ENCODE measurements at places on chromosomes 3 and 15.

- no peak for DNase-seq
These were observed 38.6 kb upstream of the LACTB start for GRCh38 chr15:63083044-63083443.

- DNase-seq: no peak
These were observed 29.7 kb downstream of the STOML1 start for GRCh38 chr15:73962433-73962832.

DNA sequence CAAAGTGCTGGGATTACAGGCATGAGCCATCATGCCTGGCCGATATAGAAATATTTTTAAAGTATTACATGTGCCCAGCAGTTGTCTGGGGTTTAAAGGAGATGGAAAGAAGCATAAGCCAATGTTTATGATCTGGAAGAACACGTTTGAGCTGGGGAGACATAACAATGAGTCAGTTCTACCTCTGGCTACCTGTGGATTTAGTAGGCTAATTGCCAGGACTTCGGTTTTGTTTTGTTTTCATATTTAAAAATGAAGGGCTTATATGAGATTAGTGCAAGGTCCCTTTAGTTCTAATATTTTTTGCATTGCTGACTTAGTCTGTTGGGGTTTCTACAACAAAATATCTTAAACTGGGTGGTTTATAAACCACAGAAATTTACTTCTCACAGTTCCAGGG, 22.9 kb upstream of the TNFSF10 start:
- DNase-seq: no peak

GRCh38 chr15:98035577-98036010, 75.1 kb downstream of the ARRDC4 start:
- no peak for DNase-seq

DNA sequence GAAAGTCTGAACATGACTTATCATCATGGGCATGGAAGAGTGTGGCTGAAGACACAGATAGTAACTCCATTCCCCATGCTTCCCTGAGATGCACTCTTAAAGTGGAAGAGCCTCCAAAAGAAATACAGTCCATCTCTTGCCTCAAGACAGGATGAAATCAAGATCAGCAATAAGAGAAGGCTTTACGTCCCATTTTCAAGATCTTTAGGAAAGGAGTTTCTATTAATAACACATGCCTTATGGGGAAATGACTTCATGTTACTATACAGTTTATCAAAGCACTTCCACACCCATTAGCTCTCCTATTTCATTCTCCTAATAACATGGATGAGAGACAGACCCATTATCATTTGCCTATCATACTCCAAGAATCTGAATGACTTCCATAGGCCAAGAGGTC, 6.1 kb upstream of the KBTBD12 start:
- DNase-seq: no peak

DNA sequence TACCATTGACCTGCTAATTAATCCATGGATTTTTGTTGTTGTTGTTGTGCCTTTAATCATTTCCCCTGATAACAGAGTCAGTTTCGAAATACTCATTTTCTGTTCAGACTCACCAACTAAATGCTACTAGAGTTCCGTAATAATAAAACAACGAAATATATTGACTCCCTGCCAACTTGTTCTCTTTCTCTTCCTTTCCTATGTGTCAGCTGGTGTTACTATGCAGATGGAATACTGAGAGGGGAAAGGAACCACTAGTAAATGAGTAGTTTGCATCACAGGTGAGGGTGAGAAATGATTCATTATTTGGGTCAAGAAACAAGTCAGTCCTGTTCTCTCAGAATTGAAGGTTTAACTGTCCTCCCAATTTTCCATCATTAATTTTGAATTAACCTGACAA, 1027.3 kb downstream of the TUSC7 start:
- DNase-seq: no peak

DNA sequence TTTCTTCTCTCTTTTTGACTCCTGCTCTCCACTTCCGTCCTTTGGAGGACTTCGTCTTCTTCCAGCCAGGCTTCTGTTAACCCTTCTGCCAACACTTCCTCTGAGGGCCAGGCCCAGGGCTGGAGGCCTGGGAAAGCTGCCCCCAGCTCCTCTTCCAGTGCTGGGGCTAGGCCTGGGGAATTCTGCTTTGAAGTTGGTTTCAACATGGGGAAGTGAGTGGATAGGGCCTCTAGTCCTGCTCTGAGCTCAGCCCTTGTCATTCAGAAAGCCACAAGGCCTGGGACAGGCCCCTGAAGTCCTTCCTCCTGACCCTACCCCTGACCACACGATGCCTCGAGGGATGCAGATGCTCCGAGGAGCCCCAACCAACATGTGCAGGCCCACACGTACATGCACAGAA, 53.9 kb upstream of the HERC1 start:
- no peak for DNase-seq

DNA sequence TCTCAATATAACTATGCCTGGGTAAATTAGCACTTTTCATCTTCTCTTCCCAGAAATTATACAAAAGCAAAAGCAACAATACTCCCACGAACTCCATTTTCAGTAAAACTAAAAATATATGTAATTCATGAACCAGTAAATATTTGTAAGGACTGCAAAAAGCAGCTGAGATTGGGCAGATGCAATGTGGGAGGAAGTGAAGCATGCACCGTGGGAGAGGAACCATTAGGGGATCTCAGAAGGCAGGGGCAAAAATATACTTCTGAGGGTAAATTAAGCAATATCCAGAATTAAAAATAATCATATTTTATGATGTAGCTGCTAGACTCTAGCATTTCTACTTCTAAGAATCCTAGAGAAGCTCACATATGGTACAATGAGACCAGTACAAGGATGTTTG, 20.2 kb downstream of the CFAP91 start:
- DNase-seq: no peak

- DNase-seq: no peak
These were observed 87.5 kb downstream of the LRRFIP2 start for GRCh38 chr3:37086918-37087317.

- DNase-seq: no peak
These were observed 40.5 kb downstream of the MYLK start for GRCh38 chr3:123843668-123844067.

GRCh38 chr3:15724446-15724845, 73.3 kb downstream of the ANKRD28 start:
- DNase-seq: no peak

DNA sequence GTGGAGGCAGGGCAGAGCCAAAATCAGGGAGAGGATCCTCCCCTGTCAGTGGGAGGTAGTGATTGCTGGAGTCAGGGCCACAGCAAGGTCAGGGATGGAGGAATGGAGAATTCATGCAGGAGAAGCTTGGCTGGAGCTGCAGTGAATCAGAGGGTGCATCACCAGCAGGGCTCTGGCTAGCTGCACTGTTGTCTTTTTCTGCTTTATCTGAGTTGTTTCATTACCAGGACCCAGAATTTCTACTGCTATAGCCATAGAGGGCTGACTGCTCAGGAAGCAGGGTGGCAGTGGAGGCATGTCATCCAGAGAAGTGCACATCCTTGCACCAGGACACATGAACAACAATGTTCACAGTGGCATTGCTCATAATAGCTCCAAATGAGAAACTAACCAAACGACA, 113.5 kb upstream of the GALNT15 start:
- no peak for DNase-seq

GRCh38 chr3:43148033-43148432, 42.2 kb upstream of the POMGNT2 start:
- DNase-seq: no peak

GRCh38 chr15:71677766-71678165, 132.6 kb upstream of the NR2E3 start:
- DNase-seq: no peak

DNA sequence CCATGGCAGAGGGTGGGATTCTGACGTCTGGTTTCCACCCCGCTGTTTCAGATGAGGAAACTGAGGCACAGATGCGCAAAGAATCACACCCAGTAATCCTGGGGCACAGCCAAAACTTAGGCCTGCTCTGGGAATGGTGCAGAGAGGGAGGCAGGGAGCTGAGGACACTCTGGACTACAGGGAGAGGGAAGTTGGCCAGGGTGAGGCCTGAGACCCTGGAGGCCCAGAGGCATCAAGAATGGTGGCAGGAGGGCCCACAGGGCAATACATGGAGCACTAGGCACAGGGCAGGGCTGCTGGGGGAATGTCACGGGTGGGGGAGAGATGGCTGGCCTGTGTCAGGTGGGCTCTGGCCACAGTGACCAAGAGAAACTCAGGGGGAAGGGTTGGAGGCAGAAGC, 63.6 kb downstream of the TLE3 start:
- no peak for DNase-seq

DNA sequence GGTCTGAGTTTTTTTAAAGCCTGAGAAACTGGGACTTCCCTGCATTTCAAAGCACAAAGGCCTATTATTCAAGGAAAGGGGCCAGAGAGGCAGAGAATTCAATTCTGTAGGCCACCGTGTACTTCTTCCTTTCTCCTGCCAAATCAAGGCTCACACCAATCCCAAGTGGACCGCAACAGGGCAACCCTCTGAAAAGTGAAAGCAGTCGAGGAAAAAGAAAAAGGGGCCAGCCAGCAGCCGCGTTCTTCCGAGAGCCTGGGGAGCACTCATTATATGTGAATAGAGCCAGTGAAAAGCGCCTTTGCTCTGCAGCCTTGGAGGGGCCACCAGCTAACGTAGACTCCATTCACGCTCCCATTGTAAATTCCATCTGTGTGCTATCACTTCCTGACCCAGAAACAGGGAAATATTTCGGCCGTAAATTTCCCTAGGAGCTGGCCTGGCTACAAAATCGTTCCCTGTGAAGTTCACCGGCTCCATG, 45.9 kb upstream of the THUMPD3 start:
- DNase-seq: no peak

DNA sequence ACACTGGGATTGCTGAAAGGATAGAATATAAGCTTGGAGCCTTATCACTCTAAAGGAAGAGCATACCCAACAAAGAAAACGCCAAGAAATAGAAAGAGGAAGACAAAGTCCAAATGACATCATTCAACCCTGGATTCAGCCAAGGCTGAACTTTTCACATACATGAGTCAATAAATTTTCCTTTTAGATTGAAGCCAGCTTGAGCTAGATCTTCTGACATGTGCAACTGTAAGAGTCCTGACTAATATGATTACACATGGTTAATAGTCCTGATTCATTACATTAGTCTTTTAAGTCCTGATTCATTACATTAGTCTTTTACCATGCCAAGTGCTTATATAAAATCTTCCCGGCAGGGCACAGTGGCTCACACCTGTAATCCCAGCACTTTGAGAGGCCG, 13.6 kb upstream of the DENND6A start:
- no peak for DNase-seq

GRCh38 chr3:63945558-63946096, 33.4 kb upstream of the SCAANT1 start:
- DNase-seq: no peak

DNA sequence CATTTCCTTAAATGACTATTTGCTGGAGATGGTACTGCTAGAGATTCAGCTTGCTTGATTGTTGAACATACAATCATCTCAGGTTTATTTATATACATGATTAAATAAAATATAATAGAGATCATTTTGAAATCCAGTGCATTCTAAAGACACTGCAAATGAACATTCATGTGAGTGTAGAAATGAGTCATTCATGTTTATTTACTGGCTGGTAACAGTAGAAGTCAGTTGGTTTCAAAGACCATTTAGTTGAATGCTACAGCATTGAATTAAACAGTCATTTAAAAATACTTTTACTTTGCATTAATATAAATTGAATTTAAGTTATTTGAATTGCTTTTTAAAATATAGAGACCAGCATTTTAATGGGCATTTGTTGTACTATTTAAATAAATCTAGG, 551.9 kb upstream of the GOLIM4 start:
- DNase-seq: no peak

GRCh38 chr3:170835336-170835735, 34.7 kb downstream of the RPL22L1 start:
- no peak for DNase-seq

GRCh38 chr3:42706721-42707619, 4.4 kb upstream of the HHATL start:
- no peak for DNase-seq

DNA sequence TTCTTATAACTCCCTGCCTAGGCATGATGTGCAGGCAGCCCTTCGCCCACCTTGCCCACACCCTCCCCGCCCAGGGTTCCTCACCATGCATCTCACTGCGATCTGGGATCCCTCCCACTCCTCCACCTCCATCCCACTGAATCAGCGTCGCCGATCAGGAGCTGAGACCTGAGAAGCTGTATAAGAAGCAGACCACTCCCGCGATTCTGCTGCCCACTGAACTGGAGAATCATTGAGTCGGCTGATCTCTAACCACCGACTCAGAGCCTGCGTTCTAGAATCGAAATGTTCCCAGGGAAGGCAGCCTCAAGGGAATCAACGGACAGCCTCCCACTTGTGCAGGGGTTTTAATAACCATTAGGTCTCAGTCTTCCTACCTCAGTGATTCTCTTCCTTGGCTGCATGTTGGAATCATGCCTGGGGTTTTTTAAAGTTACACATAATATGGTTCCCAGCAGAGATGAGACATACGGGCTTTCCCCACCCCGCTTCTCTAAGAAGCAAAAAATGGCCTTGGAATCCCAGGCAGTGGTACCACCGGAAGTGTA, 60.2 kb downstream of the TMEM44 start:
- DNase-seq: no peak

DNA sequence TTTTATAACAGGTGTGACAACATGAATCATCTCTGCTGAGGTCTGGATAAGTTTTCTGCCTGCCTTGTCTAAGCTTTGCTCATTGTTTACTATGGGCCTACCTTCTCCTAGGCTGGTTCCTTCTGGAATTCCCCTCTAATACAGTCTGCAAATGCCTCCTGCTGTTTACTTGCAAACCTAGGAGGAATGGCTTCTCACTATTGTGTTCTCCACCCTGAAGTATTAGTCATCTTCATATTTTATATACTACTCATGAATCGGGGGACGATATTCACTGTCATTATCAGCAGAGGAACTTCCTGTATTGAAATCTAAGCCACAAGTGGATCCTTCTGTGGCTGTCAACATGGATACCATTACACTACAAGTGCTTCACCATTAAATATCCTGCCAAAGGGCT, 154.8 kb downstream of the PLCL2 start:
- DNase-seq: no peak

- DNase-seq: no peak
These were observed 30.8 kb upstream of the NRROS start for GRCh38 chr3:196608693-196609092.

GRCh38 chr3:81585056-81585455, 176.4 kb downstream of the GBE1 start:
- DNase-seq: no peak

- DNase-seq: no peak
These were observed 123.4 kb downstream of the FEZF2 start for GRCh38 chr3:62249855-62250543.

GRCh38 chr15:85477730-85478129, 97.3 kb downstream of the AKAP13 start:
- DNase-seq: no peak
